ENCODE measurements at places on chromosomes 13 and 19. TPM values are rescaled to one million over a fixed set of nuclear protein-coding genes. Genes with fewer than 3 reads are reported as not detected.

The ZNF112 gene
- total RNA-seq, result 2.3 TPM

The A1BG gene
- 15.1 TPM for total RNA-seq

The SYT5 gene
- 3.2 TPM for total RNA-seq

The SMIM24 gene
- total RNA-seq, result 0.97 TPM

The NLRP7 gene
- total RNA-seq, result 0.02 TPM

The LILRB4 gene
- not detected for total RNA-seq

The CYP2A6 gene
- not detected for total RNA-seq

The KIR3DL1 gene
- not detected for total RNA-seq

Data from A549 treated with AZD2906 at 1 μM for 4 hours (cell line).